Suppressor macrophage treated with lipopolysaccharide for 4 hours (primary cell): ENCODE measurements at places on chromosomes 5 and 9.

DNA sequence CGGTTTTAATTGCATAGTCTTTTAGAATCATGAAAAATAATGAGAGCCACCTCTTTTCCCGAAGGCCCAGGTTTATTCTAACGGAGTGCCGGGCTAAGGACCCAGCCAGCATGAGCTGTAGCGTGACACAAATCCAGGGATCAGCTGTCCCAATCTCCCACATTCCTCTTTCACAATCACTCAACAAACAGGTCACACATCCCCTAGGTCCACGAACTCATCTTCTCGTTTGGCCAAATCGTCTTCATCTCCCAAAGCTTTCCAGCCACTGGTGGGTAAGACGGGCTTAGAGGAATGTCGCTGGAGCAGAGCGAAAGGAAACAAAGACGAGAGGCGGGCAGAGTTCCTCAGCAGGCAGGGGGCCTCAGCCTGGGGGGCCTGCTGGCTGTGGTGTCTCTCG lies 55.5 kb upstream of the GOLPH3 start:
- no peak for DNase-seq

- DNase-seq: peak; percentile 75
Measured at GRCh38 chr9:124011460-124012301, at the start of gene LHX2. Gene LHX2 (plus strand): TSS chr9:124011768. CDS start chr9:124012349, 581 bp downstream.

DNA sequence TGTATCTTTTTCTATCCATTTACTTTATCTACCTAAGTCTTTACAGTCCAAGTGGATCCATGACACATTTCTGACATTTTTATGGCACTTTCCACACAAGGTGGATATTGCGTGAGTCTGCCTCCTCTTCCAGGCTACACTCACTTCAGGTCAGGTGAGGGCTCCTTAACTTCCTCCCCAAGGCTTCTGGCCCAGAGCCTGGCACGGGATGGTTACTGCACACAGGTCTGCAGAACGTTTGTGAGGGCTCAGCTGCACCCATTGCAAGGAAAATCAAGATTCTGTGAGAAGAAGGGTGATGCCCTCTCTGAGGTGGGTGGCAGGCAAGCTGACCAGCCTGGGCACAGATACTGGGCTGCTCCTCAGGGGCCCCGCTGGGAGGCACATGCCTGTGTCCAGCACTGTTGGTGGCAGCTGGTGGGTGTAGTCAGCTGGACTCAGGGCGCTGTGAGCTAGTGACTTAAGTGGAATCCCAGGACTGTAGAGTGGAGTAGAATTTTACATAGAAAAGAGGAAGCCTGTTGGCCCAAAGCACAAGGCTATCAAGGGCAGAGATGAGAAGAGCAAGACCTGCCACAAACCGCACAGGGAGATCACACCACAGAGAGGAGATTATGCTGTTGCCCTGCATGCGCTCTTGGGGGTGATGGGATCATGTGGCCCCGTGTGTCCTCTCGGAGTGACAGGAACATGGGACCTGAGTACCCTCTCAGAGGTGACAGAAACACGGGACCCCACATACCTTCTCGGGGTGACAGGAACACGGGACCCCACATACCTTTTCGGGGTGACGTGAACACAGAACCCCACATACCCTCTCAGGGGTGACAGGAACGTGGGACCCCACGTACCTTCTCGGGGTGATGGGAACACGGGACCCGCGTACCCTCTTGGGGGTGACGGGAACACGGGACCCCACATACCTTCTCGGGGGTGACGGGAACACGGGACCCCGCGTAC lies 21.3 kb downstream of the AHRR start:
- peak; percentile 27 for DNase-seq

GRCh38 chr5:126972062-126972895 lies 58.1 kb downstream of the MARCHF3 start:
- DNase-seq: peak; percentile 45
